Nucleus accumbens (tissue), 56 donors: ENCODE measurements at places on chromosomes 4 and X.

- DNase-seq, result no peak
Observed at GRCh38 chr4:15875663-15876460, 62.7 kb downstream of the FGFBP1 start.

- DNase-seq, result no peak
Observed at GRCh38 chrX:19750028-19750782, 137.2 kb downstream of the SH3KBP1 start.

DNA sequence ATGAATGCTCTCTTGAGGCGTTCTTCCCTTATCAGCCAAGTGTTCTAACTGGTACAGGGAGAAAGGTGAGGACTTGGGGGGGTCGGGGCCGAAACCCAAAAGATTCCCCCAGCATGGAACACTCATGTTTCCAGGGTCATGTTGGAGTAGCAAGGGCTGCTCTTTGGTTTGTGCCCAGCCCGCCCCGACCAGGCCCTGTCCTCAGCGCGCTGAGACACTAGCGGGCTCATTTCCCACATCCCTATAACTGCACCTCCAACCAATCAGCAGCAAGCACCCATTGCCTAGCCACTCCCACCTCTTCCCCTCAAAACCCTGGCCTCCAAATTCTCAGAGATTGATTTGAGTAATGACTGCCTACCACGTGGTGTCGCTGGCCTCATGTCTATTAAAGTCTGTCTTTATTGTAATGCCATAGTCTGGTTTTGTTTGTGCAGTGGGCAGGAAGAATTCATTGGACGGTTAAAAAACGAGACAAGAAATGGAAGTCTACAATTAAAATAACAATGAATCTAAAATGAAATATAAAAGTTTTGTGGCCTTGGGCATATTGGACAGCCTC is 1928.4 kb downstream of the STIM2 start:
- no peak for DNase-seq

GRCh38 chr4:89599026-89599425 is 237.9 kb downstream of the SNCA start:
- DNase-seq, result no peak

- DNase-seq, result no peak
Observed at GRCh38 chr4:145207934-145208333, 27.5 kb upstream of the OTUD4 start.

DNA sequence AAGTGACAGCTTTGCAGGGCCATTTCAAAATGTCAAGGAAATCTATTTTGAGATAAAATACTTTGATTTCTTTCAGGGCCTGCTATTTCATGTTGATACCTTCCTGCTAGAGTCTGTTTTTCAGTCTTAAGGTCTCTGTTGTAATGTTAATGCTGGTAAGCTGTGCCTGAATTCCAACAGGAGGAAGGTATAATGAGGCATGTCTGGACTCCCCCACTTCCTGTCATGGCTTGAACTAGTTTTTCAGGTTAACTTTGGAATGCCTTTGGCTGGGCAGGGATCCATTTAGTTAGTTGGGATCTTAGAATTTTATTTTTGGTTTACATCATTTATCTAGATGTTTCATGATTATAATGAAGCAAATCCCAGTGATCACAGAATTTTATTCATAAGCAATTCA is 279.0 kb downstream of the CFAP47 start:
- DNase-seq, result no peak

GRCh38 chrX:110159865-110160264 is 157.0 kb downstream of the TMEM164 start:
- DNase-seq, result no peak

DNA sequence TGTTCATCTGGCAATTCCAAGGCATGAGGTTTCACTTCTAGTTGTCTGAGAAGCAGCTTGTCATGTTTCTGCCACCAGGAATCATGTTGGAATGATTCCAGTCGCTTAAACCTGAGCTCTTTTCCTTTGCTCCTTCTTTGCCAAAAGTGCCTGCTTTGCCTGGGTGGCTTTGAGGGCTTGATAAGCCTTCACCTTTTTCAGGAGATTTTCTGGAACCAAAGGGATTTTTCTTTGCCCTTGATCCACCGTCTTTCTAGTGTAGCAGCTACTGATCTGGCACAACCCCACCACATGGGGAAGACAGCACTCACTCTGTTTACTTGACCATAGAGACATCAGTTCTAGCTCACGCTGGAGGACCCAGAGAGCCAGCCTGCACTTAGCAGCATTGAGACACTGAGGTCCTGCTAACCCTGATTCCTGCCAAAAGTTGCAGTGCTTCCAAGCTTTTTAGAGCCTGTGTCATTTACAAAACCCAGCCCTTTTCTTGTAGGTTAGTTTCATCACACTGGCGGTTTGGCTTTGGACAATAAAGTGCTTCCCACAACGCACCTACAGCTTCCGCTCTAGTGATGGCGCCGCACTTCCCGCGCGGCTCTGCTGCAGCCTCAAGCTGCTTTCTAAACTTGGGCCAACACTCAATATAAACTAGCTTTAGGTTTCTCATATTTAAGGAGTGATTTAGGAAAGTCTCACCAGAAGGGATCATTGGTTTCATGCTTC is 7.3 kb upstream of the CCNI start:
- no peak for DNase-seq

DNA sequence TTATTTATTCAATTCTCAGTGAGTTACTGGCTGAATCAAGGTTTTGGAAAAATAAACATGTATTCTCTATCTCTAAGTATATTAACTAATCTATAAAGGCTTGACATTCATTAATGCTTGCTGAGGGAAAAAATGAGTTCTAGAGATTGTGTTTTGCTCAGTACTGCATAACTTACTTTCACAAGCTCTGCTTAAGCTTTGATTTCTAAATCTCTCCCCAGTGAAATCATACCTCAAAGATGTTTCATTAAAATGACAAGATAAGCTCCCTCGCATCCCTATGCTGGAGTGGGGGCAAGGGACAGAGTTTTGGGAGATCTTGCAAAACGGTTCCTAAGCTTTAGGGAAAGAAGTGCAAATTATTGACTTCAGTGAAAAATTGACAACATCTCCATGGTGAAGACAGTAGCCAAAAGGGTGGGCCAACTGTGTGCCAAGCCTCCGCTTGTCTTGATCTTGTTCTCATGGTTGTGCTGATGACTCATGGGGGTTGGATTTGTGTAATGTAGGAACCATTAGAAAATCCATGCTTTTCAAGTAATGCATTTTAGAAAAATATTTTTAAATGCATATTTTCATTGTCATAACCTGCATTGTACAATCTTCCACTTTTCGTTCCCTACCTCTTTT is 521.4 kb downstream of the RPA4 start:
- DNase-seq, result no peak

DNA sequence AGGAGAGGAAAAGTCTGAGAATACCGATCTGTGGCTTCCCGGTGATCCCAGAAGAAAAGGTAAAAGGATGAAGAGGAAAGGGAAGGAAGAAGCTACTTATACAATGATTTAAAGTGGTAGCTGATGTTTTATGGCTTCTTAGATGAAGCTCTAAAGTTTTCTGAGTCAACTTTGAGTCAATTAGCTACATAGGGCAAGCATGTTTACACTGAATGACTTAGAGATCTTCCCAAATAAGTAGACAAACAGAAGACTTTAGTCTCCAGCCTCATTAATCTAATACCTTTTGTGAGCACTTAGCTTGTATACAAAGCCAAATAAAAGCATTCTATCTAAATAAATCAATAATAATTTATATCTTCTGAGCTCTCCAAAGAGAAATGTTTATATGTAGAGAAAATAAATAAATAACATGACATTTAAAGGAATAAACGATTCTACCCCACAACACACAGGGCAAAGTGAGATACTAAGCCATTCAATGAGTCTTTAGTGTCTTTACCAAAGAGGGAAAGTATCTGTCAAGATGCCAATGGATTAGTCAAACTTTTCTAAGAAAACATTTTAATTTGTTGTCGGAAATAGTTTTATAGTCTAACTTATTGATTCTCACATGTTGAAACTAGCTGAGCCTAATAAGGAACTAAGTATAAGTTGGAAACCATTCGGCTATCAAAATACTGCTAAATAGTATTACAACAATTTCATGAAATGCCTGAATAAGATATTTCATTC is 46.0 kb upstream of the TMEM184C start:
- no peak for DNase-seq

- no peak for DNase-seq
Observed at GRCh38 chr4:184588893-184589292, 60.4 kb downstream of the CASP3 start.

GRCh38 chr4:114606245-114606644 is 7.6 kb downstream of the UGT8 start:
- DNase-seq, result no peak

DNA sequence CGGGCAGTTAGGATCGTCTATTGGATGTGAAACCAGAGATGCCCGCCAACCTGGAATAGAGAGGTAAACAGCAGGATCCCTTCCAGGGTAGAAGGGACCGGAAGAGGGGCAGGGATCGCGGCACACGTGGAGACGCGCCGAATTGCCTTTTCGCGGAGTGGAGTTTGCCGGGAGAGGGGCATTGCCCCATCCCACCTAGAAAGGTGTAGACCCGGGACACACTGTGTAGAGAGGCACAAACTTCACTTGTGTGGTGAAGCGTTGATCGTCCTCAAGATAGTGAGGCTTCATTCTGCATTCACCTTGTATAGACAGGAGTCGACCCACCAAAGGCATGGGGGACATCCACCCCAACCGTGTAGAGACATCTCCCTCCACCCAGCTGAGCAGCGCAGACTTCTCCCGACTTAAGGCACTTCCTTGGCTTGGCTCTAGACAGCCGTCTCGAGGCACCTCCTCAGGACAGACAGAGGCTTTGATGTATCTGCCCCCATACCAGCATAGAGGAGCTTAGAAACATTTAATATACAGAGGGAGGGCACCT is 410 bp downstream of the GNL3L start:
- DNase-seq, result no peak

DNA sequence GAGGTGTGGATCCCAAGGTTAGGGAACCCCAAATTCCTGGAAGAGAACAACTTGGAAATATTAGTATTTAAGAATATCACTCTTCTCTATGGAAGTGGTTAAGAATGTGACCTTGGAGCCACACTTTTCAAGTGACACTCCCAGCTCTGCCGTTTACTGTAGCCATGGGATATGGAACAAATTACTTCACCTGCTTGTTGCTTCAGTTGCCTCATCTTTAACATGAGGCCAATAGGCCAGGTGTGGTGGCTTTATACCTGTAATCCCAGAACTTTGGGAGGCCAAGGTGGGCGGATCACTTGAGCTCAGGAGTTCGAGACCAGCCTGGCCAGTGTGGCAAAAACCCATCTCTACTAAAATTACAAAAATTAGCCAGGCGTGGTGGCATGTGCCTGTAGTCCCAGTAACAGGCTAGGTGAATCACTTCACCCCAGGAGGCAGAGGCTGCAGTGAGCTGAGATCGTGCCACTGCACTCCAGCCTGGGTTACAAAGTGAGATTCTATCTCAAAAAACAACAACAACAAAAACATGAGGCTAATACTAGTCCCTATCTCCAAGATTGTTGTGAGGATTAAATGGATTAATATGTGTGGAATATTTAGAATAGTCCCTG is 13.0 kb downstream of the IL13RA1 start:
- DNase-seq, result no peak

- no peak for DNase-seq
Observed at GRCh38 chr4:184649971-184650855, 675 bp downstream of the PRIMPOL start.

- DNase-seq, result no peak
Observed at GRCh38 chrX:45348296-45348695, 147.6 kb upstream of the DIPK2B start.

DNA sequence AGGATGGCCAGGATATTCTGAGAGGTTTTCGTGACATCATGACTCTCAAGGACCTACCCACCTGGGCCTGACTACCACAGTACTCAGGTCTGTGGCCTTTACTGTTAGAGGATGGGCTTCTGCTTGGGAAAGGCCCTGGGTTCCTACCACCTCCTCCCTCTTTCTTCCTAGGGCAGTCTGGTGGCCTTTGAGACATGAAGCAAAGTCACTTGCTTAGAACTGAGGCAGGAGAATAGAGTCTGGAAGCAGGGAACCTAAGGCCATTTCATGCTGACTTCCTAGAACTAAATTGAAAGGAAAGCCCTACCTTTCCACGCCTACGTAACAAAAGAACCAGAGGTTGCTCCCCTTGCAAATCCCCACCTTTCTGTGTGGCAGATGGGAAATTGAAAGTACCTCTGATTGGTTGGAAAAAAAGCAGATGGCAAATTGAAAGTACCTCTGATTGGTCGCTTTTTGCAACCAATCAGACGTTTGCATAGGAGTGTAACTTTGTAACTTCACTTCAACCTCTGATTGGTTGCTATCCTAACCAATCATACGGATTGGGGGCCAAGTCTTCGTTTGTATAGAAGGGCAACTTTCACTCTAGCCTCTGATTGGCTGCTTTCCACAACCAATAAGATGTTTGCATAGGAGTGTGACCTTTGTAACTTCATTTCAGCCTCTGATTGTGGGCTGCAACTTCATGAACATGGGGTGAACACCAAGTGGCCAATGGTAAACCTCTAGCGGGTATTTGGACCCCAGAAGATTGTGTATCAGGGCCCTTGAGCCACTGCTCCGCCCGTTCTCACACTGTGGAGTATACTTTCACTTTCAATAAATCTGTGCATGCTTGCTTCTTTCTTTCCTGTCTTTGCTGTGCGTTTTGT is 9.9 kb upstream of the AKAP14 start:
- no peak for DNase-seq

- DNase-seq, result no peak
Observed at GRCh38 chrX:136694431-136695087, 46.6 kb downstream of the CD40LG start.

DNA sequence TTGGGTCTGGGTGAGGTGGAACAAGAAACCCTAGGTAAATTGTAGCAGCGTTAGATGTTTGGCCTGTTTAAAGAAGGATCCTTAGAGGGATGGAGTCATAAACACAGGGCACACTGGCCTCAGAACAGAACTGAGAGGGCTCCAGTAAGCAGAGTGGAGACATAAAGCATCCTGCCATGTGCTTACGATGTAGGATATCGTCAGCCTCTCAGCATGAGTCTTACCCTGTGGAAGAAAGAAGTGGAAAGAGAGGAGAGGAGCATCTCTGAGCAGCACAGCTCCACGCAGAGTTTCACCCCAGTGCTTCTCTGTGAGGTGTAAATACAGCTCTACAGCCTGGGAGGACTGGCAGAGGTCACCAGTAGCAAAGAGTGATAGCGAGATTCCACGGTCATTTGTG is 27.8 kb upstream of the SORBS2 start:
- DNase-seq, result no peak

DNA sequence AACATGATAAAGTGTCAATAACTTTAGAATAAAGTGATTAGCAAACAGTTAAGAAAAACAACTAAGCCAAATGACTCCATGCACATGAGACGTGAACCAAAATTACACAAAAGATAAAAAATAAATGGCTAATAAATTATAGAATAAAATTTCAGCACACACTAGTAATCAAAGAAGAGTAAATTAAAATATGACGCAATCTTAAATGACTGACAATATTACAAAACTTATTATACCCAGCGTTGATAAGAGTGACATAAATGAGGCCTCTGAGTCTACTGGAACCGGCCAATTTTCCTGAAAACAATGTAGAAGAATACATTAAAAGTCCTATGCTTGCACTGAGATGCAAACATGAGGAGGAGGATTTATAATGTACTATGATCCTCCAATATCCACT is 187.4 kb downstream of the DHX15 start:
- no peak for DNase-seq
